Retina (tissue), 1 donor: ENCODE measurements at places on chromosomes 7 and 10.

- DNase-seq, result no peak
Measured at GRCh38 chr10:133467286-133467911, 13.7 kb downstream of the SCART1 start.

- DNase-seq, result no peak
Measured at GRCh38 chr7:157932498-157933218, 595.9 kb downstream of the DNAJB6 start.

DNA sequence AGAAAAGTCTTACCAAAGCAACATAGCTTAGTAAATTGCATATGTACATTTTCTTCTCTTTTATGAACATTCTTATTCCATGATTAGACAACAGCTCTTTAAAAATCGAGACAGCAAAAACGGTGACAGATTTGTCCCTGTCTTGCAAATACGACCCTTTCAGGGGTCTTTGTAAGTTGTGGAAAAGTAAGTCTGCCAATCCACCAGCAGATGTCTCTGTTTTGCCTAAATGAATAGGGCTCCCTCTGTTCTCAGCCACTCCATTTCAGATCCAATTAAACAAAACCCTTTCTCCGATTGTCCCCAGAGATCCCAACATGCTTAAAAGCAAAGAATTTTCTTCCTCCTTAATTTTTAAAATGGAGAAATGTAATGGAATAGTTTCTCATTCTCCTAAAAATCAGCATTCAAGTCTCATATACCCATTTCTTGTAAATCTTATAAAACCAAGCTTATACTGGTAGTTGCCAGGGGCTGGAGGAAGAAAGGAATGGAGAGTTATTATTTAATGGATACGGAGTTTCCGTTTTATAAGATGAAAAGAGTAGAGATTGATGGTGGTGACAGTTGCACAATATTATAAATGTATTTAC lies 61.0 kb upstream of the NFE2L3 start:
- DNase-seq, result peak; percentile 70

GRCh38 chr7:90262438-90262837 lies 17.5 kb downstream of the CFAP69 start:
- DNase-seq, result no peak

GRCh38 chr7:131722371-131722770 lies 165.9 kb upstream of the PODXL start:
- DNase-seq, result no peak

GRCh38 chr7:23491502-23491901 lies 21.2 kb upstream of the IGF2BP3 start:
- DNase-seq, result no peak

DNA sequence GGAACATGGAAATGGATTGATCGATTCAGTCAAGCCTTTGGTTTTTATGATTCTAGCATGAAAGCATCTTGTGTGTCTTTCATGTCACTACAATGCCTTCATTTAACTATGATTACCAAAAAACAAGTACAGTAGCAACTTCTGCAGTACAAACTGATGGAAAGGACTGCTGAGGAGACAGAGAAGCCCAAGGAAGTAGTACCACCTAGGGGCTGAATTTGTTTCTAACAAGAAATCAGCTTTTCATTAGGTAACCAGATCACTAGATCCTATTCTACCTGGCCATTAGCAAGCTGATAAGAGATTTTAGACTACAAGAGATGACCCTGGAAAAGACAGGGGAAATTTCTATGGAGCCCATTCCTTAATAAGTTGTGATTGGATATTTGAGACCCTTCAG lies 3.2 kb upstream of the IFIT1 start:
- DNase-seq, result no peak

- peak; percentile 63 for DNase-seq
Measured at GRCh38 chr10:79444199-79445119, 965 bp downstream of the ZCCHC24 start.

- DNase-seq, result peak; percentile 16
Measured at GRCh38 chr7:106110238-106110560, 1.9 kb downstream of the SYPL1 start.

DNA sequence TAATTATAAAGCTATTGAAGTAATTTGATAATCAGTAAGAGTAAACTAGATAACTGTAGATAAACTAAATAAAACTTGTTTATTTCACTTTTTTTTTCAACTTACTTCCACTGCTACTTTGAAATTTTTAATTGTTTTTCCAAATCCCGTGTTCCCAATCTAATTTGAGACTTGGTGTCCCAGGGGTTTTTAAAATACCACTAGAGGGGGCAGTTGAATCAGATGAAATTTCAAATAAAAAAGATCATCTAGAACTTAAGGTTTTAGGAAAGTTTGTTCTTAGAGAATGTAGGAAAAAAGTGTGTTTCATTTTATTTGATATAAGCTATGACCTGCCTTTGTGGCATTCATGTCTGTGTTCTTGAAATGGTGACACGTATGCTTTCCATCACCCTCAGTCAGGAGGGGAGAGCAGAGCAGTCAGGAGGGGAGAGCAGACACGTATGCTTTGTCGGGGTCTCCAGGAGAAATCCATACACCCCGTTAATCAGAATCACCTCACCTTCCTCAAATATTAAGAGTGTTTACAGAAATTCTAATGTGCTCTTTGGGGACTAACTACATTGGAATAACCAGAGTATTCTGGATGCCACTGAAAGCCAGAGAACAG lies 49.9 kb downstream of the C10orf67 start:
- no peak for DNase-seq

DNA sequence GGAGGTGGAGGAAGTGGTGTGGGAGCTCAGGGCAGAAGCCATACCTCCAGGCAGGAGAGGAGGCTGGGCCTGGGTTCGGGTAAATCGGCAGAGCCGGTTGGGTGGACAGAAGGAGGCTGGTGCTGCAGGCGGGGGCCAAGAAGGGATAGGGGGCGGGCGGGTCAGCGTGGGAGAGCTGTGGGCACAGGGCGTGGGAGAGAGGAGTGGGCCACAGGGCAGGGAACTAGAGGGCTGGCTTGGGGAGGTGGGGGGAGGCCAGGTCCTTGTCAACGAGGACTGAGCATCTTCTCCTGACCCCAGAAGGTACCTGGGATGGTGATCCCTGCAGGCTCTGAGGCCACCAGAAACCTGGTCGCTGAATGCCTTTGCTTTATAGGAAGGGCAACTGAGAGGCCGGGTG lies 11.9 kb downstream of the LAT2 start:
- no peak for DNase-seq

- DNase-seq, result no peak
Measured at GRCh38 chr10:33418301-33418700, 83.8 kb upstream of the NRP1 start.

GRCh38 chr10:72370201-72370722 lies 15.5 kb upstream of the DNAJB12 start:
- no peak for DNase-seq

DNA sequence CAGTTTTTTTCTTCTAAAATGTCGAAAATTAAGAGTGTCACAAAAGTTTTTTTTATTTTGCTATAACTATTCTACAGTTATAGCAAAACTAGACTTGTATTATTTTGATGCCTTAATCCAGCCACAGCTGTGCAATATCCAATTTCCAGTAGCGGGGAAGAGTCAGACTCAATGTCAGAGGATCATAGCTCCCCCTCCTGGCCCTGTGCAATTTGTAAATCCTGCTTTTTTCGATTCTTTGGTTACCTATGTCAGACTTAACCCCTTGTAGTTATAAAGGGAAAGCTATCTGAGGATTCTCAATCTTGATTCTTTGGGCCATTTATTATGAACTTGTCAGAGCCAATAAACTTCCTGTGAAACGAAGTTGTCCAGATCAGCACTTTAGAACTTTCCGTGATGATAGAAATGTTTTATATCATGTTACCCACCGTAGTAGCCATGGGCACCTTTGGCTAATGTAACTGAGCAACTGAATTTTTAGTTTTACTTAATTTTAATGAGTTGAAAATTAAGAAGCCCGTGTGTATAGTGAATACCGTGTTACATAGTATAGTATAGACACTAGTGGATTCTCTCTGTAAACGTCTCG lies 87.7 kb upstream of the PRKCQ start:
- peak; percentile 18 for DNase-seq

- DNase-seq, result no peak
Measured at GRCh38 chr10:101666083-101666482, 28.9 kb downstream of the FBXW4 start.

DNA sequence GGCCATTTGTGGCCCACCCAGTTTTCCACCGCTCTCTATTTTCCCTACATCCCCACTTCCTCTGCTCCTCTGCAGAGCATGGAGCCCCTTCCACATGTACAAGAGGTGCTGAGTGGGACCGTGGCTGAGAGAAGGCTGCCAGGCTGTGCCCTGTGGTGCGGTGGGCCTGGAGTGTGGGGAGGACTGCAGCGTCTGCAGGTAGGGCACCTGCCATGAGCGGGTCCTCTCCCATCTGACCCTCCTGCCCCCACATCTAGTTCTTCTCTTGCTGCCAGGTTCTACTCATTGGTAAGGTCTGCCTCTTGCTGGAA lies 145.6 kb upstream of the FAM20C start:
- no peak for DNase-seq

- DNase-seq, result no peak
Measured at GRCh38 chr7:110609336-110609735, 481.6 kb upstream of the LRRN3 start.

DNA sequence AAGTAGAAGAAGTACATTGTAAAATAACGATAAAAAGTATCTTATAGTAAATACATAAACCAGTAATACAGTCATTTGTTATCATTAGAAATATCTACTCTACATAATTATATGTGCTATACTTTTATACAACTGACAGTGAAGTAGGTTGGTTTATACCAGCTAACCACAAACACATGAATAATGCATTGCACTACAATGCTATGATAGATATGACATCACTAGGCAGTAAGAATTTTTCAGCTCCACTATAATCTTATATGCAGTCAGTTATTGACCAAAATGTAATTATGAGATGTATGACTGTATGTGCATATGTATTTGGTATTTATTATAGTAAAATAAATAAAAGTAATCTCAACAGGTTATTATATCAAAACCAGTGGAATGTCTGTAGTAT lies 23.4 kb upstream of the SGCE start:
- no peak for DNase-seq

- no peak for DNase-seq
Measured at GRCh38 chr7:27442455-27442854, 199.9 kb downstream of the EVX1 start.

GRCh38 chr7:98284335-98285036 lies 3.0 kb downstream of the BRI3 start:
- DNase-seq, result no peak

DNA sequence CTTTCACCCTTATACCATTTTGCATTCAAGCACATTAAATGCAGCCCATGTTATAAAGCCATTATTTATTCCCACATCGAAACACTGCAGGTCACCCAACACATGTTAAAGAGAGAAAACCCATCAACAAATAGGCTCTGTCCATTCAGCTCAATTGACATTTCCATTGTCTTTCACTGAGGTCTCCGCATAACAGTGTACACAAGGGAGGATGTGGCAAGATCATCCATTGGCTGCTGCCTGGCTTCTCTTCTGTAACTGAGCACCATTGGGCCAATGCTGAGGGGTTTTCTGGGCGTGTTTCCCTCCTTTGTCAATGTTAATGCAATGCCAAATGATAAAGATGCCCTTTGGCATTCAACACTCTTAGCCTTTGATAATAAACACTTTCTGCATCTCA lies 278.1 kb upstream of the SP4 start:
- DNase-seq, result no peak

GRCh38 chr7:131107337-131108211 lies 220.1 kb upstream of the MKLN1 start:
- peak; percentile 84 for DNase-seq

GRCh38 chr7:135335628-135336139 lies 102.0 kb downstream of the STRA8 start:
- peak; percentile 71 for DNase-seq

GRCh38 chr7:17421941-17422340 lies 123.5 kb downstream of the AHR start:
- DNase-seq, result no peak

DNA sequence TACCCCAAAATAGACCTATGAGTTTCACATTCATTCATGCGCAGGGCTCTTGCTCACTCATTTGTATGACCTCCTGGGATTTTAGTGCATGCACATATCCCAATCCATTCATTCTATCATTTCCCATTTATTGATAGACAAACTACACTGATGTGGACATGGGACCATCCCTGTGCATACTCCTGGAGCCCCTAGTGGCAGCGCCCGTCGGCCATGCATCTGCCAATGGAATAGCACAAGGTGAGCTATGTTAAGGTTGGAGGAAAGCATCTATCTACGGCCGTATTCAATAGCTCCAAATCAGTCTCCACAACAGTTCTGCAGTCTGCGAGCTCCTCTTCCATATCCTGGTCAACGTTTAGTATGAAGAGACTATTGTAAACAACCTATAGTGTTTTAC lies 31.7 kb upstream of the FIGNL1 start:
- no peak for DNase-seq

DNA sequence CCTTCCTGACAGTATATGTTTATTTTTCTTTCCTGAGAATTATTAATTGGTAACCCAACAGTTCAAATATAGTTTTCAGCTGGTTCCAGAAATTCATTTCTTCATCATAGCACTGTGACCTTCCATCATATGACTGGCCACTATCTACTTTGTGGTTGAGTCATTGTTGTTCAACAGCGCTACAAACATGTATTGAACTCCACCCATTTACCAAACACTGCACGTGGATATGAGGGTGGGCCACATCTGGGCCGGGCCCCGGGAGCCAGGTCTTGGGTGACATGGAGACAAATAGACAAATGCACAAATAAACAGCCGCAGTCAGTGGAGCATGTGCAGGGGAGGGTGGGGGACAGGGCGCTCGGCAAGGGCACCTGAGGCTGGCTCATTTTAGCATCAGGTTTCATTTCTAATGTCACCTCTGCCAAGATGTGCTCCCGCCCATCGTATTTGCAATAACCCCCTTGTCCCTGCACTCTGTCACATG lies 24.0 kb upstream of the EEPD1 start:
- no peak for DNase-seq

DNA sequence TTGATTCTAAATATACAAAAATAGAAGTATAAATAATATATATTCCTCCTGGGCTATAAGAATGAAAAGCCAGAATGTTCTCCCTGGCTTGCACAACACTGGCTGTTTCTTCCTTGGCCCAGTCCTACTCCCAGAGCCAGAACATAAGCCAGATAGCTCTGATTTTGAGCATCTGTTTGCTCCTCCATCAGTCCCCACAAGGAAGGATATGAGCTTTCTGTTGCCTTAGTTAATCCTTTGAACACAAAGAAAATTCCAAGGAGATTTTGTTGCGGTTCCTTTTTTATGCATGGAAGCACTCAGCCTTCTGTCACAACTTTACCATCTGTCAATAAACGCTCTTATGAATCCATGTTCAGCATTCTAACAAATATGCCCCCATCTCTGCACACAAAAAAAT lies 361.8 kb downstream of the IPMK start:
- DNase-seq, result peak; percentile 38

- DNase-seq, result peak; percentile 99
Measured at GRCh38 chr7:23474094-23474828, 4.0 kb upstream of the IGF2BP3 start.

- DNase-seq, result no peak
Measured at GRCh38 chr10:3331690-3332230, 159.2 kb upstream of the PITRM1 start.

DNA sequence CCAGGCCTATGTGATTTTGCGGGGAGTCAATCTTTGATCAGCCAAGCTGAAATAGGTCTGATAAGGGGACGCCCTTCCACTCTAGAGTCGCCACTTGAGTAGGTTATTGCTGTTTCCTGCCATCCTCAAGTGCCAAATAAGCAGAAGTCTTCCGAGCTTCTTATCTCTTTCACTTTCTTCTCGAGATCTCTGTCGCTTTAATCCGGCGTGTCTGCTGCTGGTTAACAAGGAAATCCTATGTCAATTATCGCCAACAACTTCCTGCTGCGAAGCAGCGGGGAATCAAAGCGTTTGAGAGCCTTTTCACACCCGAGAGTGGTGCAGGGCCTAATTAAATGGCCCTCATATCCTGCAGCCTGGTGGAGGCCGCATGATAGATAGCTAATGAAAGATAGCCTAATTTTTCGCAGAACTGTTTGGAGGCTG lies 215.9 kb downstream of the RAB11FIP2 start:
- DNase-seq, result peak; percentile 58
